ENCODE measurements at places on chromosomes 3 and 15.

DNA sequence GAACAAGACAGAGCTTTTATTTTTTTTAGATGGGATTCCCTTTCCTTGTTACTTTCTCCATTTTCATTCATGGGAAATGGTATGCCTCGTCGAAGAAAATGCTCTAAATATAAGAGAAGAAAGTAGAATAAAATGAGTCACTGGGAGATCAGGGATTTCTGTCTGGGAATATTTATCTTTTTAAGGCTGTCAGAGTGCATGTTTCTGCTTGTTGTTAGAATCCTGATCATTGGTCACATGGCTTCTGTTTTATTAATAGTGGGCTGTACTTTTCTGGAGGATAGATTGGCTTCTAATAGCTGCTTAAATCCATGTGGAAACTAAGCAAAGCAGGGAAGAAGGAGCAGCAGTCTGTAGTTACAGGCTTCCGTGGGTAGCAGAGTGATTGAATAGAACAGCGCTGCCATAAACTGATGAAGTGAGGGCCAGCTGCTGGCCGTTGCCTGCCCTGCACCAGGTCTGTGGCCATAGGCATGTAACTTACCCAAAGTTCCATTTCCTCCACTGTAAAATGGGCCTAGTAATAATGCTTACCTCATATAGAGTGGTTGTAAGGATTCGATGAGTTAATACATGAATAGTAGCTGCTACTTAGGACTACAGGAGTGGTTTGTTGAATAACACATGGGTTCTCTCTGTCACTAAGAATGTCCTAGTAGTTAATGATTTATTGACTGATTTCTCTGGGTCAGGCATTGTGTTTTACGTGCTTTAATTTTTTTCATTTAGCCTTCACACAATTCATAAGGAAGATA is 289.9 kb downstream of the SATB1 start:
- no peak for DNase-seq

GRCh38 chr3:140358686-140359085 is 319.2 kb upstream of the TRIM42 start:
- DNase-seq = no peak

- DNase-seq = no peak
Observed at GRCh38 chr15:96692826-96693225, 362.3 kb downstream of the NR2F2 start.

GRCh38 chr3:100149713-100150415 is 35.6 kb upstream of the FILIP1L start:
- DNase-seq = no peak

DNA sequence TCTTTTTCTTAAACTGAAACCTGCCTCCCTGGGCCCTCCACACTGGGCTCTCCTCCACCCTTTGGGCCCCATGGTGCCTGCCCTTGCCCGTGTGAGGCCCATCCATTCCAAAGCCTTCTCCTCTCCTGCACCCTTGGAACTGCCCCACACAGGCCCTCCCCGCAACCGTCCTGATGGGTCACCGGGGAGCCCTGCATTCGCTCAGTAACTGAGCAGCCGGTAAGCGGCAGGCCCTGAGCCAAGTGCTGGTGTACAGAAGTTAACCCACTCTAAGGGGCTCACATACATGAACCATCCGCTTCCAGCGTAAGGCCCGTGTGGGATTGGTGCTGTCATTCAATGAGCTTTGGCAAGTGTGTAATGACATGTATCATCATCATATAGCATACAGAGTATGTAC is 5.4 kb upstream of the LRRC15 start:
- DNase-seq = no peak

DNA sequence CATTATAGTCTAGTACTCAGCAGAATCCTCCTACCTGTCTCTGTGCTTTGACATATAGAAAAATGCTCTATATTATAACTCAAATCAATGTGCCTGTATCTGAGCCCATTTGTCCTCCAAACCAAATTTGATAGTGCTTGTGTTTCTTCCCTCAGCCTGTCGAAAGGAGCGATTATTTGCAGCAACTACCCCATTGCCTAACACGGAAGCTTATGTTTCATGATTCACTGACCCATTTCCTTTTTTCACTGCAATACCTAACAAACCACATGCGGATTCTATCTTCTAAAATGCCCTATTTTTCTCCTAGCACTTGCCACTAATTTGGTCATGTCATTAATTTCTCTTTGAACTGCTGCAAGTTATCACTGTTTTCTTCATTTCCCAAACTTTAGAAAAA is 1220.6 kb upstream of the CADM2 start:
- DNase-seq = no peak

DNA sequence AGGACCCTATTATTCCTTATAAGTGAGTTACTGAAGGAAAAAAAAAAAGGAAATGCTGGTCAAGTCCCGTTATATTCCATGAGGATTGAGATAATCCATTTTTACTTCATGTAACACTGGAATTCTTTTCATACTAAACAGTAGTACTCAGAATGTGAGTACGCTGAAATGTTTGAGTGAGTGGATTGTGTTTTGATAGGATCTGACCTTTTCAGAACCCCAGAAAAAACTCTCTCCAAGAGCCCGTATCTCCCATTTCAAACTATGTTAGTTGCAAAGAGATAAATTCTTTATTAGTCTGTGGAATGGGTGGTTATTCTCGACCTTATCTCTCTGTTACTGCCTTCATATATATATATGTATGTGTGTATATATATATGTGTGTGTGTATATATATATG is 2.5 kb upstream of the LPP start:
- DNase-seq = no peak

GRCh38 chr3:13579063-13579462 is 30.1 kb downstream of the FBLN2 start:
- DNase-seq = no peak

DNA sequence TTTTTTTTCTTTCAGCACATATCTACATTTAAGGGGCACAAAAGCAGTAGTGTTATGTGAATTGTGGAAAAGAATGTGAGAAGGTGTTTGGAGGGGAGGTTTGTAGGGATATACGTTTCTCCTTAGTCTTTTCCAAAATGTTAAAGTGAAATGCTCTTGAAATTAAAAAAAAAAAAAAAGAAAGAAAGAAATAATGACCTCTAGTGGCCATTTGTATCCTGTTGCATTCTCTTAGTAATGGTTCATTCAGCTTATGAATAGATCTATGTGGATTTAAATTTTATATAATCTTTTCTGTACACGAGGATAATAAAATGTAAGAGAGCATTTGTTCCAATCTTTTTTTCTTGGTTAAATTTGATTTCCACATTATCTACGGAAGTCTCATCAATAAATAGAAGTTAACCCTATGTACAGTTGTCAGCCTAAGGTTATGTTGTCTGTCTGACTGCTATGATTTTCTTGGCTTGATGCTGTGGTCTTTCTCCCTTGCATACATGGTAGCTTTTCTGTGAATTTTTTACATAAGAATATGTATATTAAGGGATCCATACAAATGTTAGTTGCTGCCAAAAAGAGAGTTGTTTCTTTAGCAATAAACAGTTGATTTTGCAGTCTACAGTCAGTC is 1.7 kb downstream of the P2RY13 start:
- DNase-seq = no peak

- DNase-seq = peak; percentile 18
Observed at GRCh38 chr15:40398413-40398873, 7.2 kb upstream of the IVD start.

DNA sequence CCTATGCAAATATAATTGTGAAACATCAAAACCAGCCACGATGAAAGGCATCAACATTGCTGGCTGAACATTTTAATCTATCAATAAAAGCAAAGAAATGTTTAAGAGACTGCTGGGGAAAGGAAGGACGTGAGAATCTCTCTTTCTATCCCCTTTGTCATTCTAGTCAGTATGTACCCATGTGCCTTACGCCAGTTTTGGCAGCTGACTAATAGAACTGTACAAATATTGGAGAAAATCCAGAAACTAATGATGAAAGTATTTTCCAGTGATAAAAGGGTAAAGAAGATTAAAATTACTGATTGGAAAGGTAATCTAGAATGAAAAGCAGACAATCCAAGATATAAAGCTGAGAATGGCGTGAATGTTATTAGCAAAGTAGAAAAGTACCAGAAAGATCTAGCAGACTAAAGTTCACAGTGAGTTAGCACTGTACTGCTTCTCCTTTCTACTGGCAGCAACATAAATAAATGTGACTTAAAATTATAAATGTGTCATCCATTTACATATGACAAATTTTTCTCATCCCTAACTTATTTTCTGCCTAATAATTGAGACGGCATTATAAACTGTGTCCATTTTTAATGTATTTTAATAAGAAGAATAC is 401.9 kb upstream of the CNTN4 start:
- no peak for DNase-seq

DNA sequence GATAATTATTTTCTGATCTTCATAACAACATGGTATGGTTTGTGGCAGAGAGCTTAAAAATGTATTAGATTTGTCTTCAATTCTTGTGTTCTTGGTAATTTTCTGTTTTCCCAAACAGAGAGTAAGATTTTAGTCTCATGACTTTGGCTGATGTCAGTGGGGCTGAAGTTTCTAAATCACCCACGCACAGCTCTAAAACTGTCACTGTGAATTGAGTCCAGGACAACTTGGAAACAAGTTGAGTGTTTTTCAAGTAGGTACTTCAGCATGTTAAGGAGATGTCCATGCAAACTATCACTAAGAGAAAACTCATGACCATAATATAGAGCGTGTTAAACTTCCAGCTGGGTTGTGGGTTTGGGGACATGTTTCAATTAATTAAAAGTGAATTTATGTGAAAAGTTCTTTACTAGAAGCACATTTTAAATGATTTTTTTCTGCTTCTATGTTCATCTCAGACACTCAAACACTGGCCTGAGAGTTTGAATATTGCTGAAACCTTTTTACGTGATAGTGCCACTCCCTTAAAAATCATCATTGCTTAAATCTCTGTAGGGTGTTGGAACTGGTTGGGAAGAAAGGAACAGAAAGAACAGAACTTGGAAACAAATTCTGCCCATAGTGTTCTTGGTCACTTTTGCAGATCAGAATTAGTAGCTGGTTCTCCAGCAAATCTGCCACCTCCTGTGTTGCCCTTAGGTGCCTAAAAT is 89.8 kb downstream of the KLHL25 start:
- DNase-seq = no peak

DNA sequence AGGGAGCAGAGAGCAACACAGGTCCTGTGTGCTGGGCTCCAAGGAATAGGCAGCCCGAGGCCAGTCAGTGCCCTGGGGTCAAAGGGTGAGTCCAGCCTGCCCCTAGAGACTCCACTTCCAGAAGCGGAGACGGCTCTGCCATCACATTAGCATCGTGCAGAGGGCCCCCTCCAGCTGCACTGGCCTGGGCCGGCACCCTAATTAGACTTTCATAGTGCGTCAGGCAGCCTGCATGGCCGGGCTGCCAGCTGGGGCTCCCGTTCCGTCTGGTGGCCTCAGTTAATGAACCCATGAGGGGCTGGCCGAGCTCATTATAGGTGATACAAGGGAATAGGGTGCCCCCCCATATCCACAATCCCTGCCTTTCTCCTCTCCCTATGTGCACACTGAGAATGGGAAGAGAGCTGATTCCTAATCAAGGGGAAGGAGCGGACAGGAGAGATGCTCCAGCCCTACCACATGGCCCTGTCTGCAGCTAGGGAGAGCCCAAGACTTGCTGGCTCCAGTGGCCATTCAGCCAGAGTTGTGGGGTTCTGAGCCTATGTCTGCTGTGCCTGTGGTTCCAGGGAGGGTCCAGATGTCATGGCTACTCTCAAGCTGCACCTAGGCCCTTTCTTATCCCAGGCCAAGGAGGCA is 128.0 kb downstream of the SRGAP3 start:
- DNase-seq = no peak

- no peak for DNase-seq
Observed at GRCh38 chr15:59940456-59940855, 63.7 kb upstream of the FOXB1 start.

DNA sequence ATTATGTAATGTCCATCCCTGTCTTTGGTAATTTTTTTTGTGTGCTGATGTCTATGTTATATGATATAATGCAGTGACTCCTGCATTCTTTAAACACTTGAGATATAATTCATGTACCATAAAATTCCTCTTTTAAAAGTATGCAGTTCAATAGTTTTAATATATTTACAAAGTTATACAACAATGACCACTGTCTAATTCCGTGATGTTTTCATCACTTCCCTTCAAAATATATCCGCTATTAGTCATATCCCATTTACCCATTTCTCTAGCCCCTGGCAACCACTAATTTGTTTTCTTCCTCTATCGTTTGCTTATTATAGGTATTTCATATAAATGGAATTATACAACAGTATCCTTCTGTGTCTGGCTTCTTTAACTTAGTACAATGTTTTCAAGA is 64.9 kb upstream of the SUCLG2 start:
- DNase-seq = no peak

- DNase-seq = peak; percentile 12
Observed at GRCh38 chr15:71651750-71652186, 158.6 kb upstream of the NR2E3 start.

DNA sequence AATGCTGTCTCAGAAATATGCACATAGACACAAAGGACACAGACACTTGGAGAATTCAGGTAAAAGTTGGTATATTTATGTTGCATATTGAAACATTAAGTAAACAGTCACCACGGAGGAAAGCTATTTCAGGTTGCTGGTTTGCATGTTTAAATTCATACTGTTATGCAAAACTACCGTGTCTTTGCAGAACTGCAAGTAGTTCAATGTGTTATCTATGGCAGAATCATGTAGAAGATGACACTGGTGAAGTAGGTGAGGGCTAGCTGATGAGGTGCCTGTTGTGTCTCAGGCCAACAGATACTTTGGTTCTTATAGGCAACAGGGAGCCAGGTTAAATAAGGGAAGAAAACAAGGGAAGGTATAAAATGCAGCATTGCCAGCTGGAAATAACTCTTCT is 511.3 kb downstream of the DIPK2A start:
- no peak for DNase-seq

DNA sequence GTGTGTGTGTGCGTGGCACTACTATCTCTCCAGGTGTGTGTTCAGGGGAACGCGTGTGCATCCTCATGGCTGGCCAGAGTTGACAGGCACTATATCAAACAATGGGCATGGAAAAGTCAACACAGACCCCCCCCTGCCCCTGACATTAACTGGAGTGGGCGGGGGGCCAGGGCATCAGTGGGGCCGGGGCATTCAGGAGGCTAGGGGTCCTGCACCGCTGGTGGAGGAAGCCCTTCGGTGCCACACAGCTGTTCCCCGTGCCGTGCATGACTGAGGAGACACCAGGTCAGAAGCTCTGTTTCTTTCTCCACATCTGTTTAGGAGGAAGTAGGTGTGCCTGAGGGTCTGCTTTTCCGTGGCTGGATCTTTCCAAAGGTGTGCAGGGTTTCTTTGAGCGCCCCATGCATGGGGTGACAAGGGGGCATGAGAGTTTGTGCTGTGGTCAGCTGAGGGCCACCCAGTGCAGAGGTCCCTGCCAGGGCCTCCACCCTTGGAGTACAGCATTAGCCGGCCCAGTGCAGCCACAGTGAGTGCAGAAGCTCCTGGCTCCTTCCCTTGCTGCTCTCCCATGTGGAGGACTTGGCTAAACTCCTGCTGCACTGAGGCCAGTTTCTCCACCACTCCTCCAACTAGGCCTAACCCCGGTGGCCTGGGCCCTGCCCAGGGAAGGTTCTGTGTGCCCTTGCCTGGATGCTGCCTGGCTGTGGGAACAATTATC is 7.5 kb downstream of the C3orf22 start:
- DNase-seq = no peak

DNA sequence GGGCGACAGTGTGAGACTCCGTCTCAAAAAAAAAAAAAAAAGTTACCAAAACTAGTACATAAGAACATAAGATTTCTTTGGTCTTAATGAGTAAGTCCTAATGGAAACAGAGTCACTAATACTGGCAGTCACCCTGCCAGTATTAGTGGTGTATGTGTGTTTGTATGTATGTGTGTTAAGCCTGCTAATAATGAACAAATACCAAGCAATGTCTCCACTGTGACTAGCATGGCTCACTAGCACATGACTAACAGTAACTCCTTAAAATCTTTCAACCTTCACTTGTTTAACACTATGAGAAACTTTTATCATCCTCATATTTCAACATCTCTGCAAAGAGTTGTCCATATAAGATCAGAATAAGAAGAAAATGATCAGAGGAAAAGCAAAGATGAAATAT is 231.0 kb upstream of the ATP11B start:
- no peak for DNase-seq
